DMS53 (cell line): ENCODE measurements at places on chromosomes 6 and 20.

GRCh38 chr6:146498309-146498708, 45.3 kb upstream of the RAB32 start:
- DNase-seq: no peak

- DNase-seq: no peak
These were observed 32.1 kb downstream of the SNAI1 start for GRCh38 chr20:50014570-50015562.

DNA sequence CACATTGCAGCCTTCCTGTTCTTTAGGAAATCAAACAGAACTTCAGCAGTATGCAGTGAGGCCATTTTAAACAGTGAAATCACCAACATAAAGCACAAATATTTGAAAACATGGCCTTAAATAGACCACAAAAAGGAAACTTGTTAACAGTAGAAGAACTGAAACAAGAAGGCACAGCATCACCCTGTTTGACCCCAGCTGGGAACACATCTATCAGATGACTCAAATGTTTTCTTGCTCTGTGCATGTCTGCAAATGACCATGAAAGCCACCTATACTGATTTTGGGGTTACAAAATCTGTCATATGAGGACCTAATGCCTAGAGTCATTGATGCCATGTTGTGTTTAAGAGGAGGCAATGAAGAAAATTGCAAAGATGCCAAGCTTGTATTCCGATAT, 123.8 kb upstream of the ADGRF1 start:
- DNase-seq: no peak

DNA sequence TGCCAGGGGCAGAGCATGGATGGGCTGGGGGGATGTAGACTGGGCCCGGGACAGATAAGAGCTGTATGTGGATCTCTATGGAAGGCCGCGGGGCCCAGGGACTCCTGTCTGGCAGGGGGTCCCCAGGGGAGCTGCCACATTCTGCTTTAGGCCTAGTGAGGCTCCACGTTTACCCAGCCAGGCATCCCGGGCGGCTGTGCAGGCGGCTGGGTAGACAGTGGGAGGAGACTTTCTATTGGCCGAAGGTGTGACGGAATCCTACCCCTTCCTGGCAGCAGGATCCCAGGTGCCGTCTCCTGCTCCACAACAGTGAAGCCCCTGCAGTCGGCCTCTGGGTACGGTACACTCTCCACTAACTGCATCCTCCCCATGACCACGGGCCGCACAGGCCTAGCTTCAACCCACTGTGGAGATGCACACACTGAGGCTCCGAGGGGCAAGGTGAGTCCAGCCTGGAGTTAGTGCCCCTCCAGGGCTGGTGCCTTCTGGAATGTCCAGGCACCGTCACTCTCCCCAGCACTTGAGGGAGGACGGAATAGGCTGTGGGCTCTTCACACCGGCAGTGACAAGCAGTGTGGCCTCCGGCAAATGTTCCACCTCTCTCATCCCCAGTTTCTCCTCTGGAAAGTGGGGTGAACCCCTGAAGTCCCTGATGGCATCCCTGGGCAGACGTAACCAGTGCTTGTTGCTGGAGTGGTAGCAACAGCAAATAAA, 36.8 kb upstream of the ZBP1 start:
- no peak for DNase-seq

GRCh38 chr20:34433391-34433790, 70.3 kb downstream of the ITCH start:
- DNase-seq: no peak
